ENCODE measurements at places on chromosomes 1 and 21.

DNA sequence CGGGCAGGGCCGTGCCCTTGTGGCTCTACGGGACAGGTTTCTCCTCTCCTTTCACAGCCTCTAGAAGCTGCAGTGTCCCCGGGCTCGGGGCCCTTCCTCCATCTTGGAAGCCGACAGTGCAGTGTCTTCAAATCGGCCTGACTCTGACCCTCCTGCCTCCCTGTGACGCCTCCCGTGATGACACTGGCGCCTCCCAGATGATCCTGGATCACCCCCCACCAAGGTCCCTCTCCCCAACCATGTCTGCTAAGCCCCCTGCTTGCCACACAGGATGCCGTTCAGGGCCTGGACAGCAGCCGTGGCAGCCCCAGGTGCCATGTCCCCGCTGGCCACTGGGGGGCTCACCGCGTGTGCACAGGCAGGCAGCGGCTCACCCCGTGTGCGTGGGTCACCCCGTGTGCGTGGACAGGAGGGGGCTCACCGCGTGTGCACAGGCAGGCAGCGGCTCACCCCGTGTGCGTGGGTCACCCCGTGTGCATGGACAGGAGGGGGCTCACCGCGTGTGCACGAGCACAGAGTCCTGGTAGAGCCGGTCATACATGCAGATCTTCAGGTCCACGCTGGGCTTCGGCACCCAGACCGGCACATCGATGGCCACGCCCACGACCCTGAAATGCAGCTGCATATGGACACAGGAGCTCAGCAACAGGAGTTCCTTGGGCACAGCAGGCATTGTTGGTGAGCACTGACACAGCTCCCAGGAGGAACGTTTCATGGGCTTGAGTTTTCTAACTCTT, 24.9 kb upstream of the TMEM52 start:
- peak; percentile 92 for DNase-seq

GRCh38 chr1:16981269-16981849, 939 bp upstream of the MFAP2 start:
- no peak for DNase-seq

DNA sequence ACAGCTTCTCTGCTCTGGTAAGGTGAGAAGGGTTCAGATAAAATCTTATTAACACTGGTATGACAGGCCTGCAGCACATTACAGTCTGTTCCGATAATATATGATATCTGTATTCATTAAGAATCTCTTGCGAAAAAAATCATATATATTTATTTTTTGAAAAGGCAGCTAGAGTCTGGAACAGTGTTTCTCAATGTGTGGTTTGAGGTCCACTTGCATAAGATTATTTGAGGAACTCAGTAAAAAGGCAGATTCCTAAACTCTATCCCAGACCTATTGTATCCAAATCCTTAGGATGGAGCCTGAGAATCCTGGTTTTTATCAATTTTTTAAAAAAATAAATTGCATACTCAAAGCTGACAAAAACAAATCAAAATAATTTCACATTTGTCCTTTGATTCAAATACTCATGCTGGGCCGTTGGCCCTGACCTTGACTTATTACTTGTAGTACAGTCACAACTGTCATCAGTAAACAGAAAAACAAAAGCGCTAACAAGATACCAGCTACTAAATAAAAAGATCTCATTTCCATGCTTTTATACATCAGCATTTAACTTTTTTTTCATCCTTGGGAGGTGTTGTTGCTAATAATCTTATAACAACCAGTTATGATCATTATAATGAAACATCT, 60.6 kb downstream of the RGS2 start:
- no peak for DNase-seq

GRCh38 chr1:79295967-79296366, 289.4 kb upstream of the ADGRL4 start:
- DNase-seq = no peak

GRCh38 chr1:21361506-21361905, 71.2 kb upstream of the ECE1 start:
- no peak for DNase-seq

DNA sequence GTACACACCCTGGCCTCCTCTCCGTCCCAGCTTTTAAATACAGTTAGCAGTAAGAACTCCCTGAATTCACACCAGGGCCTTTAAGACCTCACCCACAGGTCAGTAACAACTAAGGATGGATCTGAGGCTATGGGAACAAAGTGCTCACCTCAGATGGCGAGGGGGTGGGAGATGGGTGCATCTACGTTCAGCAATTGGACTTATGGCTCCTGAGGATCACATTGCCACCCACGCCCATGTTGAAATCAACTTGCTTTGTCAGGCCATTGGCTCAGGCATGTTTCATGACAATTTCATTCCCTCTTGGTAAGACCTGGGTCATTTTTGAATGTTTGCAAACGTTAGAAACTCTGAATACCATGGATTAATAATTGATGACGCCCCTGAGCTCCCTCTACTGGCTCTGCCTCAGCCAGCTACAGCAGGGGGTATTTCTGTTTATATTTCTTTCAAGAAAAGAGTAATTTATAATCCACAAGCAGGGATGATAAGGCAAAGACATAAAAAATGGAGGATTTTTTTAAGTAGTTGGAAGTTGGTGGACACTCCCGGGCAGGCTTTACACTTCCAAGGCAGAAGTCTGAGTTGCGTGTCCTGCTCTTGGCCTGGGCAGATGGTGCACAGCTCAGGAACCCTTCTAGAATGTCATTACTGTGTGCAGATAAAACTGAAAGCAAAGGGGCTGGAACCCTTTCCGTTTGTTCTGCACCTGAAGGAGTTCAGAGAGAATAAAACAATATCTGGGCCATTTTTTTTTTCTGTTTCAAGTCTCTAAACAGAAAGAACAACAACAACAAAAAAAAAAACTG, 13.7 kb upstream of the LBR start:
- DNase-seq = peak; percentile 73

- no peak for DNase-seq
These were observed 15.9 kb downstream of the HSPA13 start for GRCh38 chr21:14366998-14367397.

- DNase-seq = peak; percentile 82
These were observed 8.6 kb downstream of the FMOD start for GRCh38 chr1:203342192-203342940.

DNA sequence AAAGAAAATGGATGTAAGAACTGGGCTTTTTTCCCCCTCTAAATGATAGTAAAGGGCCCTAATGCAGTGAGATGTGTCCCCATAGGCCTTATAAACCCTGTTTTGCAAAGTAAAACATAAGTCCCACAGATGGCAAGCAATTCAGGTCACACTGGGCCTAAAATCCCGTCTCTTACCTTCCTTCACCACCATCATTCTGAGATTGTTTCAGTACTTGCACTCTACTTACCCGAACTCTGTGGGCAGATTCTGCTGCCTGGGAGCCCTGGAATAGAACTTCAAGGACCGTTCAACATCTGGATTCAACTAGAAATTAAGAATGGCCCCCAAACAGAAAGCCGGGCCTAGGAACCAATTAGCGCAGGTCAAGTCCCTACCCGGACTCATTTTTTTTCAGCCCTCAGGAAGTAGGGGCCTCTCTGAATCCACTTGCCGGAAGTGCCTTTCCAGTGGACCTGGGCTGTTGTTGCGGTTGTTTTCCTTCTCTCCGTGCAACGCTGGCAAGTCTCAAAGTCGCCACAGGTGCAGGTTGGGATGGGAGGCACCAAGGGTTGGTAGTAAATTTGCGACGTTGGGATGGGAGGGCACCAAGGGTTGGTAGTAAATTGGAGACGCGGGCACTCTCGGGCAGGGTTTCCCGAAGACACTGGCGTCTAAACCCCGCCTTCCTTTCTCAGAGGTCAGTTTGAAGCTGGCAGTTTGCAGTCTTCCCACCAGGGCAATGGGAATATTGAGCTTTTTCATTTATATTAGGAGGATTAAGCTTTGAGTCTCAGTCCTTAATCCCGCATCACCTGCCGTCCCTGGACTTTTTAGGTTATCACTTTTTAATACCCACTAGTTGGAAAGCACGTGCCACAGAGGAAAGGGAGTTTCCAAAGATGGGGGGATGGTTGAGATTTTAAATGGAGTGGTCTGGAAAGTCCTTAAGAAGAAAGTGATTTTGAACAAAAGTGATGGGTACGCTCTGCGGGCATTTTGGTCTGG, at the start of gene TMEM69:
TSS of gene TMEM69 (plus strand) at position 428 of the 987 bp plus-strand sequence. CDS start 2,888 bp downstream, outside the sequence.
- peak; percentile 75 for DNase-seq

DNA sequence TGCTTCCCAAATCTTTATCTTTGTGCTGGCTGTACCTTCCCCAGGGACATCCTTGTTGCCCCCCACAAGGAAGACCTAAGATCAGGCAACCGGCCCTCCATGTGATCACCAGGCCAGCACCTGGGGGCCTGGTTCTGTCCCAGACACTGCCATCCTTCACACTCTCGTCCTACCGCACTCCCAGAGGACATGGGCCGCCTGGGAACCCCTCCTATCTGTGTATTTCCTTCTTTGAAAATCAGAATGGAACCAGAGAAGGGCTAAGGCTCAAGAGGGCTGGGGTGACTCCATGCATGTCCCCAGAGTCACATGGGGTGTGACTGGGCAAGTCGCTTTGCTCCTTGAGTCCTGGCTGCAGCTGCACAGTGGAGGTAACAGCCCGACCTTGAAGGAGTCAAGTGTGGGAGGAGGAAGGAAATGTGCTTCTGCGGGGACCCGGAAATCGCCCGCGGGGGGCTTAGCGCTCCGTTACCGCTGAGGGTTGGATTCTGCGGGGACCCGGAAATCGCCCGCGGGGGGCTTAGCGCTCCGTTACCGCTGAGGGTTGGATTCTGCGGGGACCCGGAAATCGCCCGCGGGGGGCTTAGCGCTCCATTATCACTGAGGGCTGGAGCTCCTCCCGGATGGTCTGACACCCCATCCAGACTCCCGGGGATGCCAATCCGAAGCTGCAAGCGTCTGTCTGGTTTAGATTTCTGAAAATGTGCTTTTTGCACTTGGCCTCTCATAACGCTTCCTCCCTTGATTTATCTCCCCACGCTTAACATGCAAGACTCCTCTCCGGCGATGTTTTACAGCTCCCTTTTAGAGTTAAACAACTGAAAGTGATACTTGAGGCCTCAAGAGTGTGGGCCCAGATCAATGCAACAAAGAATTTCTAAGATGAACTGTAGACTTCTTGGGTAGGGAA, 278.9 kb downstream of the NPHP4 start:
- no peak for DNase-seq

- no peak for DNase-seq
These were observed 123.6 kb upstream of the KCNJ6 start for GRCh38 chr21:38039841-38040240.

DNA sequence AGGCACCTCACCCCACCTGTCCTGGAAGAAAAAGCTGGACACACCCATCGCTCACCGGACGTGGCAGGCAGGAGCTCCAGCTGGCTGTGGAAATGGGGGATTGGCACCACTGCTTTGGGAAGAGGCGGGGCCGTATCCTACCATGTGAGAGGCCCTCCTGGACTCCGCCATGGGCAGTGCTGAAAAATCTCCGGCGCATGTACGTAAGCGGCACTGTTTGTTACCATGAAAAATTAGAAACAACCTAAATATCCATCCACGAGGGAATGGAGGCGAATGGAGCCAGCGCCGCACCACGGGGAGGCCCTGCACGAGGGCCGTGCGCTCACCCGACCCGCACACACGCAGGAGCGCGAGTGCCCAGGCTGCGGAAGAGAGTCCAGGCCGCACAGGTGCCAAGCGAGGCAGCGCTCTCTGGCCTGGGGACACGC, 3.1 kb downstream of the KRTAP10-8 start:
- DNase-seq = no peak

DNA sequence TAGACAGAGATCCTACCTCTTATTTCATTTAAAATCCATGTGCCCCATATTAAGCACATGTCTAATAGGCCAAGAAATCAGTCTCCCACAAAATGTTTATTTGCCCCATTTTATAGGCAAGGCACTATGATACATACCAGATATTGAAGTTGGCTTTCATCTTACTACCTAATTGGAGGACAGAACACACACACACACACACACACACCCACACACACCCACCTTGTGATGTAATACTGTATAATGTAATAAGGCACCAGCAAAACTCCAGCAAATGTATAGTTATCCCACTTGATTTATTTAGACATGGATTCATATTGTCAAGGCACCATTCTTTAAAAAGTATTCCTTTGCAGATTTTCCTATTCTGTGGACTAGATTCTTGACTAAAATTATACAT, 56.8 kb downstream of the ATP6V1G3 start:
- DNase-seq = no peak

DNA sequence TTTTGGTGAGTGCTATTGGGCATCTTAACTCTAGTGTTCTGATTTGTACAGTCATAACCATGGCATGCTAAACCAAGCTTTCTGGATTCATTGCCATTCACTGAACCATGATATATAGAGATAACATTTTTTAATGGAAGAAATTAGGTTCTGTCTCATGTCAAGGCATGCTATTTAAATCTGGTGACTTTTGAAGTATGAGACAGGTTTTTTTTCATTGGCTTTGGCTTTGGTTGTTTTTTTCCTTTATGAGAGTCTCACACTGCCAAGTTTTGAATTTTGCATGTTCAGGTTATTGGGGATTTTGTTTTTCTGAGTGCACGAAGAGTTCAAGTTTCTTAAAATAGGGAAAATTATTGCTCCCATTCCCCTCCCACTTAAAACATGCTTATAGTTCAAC, 141.3 kb upstream of the ADAMTS5 start:
- no peak for DNase-seq

DNA sequence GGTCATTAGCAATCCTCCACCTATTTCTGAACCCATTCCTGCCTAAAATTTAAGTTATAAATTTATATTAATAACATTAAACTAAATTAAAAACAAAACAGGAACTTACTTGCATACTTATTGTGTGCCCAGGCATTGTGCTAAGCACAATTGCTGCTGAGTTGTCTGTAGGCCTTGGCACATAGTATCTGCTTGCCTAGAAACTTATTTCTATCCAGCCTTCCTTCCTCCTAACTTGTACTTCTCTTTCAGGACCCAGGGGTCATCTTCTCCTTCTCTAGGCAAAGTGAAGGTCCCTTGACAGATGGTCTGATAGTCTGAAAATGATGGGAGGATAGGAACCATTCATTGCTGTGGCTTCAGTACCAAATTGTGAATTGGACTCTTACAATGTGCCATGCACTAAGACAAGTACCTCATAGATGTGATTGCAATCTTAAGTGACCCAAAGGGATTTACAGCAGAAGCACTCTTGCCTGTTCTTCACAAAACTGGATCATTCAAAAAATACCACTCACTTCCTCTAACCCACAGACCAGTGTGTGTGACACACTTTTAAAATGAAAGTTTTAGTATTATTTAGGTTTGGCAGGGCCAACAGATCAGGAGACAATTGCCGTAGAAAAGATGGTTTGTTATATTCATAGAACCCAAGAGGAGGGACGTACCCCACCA, 10.3 kb upstream of the CD101 start:
- DNase-seq = no peak

DNA sequence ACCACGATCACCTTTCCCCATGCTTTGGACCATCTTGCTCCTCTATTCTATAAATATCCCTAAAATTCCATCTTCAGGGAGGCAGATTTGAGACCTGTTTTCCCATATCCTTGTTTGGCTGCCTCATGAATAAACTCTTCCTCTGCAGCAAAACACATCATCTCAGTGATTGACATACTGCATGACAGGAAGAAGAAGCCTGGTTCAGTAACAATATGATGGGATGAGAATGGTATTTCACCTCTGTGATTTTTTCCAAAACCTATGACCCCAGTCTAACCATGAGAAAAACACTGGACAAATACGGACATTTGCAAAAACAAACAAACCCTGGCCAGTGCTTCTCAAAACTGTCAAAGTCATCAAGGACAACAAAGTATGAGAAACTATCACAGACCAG, 53.8 kb upstream of the ZSWIM5 start:
- DNase-seq = no peak

GRCh38 chr1:71533950-71534349, 453.1 kb upstream of the ZRANB2 start:
- DNase-seq = no peak

GRCh38 chr1:169250022-169250421, 117.6 kb downstream of the NME7 start:
- no peak for DNase-seq

GRCh38 chr1:41222496-41222895, 19.6 kb downstream of the SCMH1 start:
- no peak for DNase-seq
